Thoracic aorta (tissue), 2 donors: ENCODE measurements at places on chromosomes 13 and 19. TPM values are rescaled to one million over a fixed set of nuclear protein-coding genes. Genes with fewer than 3 reads are reported as not detected.

Gene TMPRSS9
- total RNA-seq: 0.54 TPM

Gene KL
- 1.9 TPM for total RNA-seq

Gene AZU1
- total RNA-seq: not detected

Gene ENOX1
- total RNA-seq: 0.41 TPM

Gene SIGLEC10
- total RNA-seq: 13.3 TPM

Gene PRTN3
- total RNA-seq: not detected

- no peak for DNase-seq
Observed at GRCh38 chr19:543910-544608, at the start of gene GZMM. TSS of gene GZMM (plus strand) at chr19:544053. CDS start at chr19:544072, 19 bp downstream.

DNA sequence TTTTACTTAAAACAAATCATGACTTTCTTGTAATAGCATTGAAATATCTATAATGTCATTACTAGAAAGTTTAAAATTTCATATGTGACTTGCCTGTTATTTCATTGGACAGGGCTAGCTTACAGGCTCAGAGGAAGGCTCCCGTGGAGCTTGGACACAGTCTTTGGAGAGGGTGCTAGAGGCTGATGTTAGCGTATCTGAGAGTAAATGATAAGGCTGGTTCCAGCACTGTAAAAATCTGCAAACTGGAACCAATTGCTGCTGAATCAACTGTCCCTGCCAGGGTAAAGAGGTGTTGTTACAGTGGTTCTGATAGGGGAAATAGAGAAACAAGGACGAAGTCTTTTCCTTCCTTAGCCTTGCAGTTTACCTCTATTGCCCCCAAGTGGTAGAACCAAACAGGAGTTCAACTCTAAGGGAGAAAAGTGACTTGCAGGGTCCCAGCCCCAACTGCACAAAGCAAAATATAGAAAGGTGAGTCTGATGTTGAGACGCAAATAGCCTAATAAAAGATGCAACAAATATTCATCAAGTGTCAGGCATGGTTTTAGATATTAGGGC, 901.7 kb downstream of the DIAPH3 start:
- DNase-seq: no peak

GRCh38 chr13:93899981-93900380, 579.5 kb downstream of the DCT start:
- DNase-seq: no peak

DNA sequence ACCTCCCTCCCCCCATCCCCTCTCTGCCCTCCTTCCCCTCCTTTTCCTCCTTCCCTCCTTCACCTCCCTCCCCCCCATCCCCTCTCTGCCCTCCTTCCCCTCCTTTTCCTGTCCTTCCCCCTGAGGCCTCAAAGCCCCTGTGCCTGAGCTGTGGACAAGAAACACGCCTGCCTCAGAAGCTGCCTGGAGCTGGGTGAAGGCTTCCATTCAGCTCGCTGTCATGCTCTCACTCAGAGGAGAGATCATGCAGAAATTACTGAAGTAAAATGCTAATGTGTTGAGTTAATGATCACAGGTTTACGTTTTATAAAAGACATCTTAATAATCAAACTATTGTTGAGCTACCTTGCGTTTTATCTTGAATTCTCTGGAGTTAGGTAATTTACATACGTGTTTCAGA, 114.5 kb downstream of the ATP11A start:
- DNase-seq: no peak

- DNase-seq: no peak
Observed at GRCh38 chr19:32902448-32902847, 32.9 kb upstream of the SLC7A9 start.

DNA sequence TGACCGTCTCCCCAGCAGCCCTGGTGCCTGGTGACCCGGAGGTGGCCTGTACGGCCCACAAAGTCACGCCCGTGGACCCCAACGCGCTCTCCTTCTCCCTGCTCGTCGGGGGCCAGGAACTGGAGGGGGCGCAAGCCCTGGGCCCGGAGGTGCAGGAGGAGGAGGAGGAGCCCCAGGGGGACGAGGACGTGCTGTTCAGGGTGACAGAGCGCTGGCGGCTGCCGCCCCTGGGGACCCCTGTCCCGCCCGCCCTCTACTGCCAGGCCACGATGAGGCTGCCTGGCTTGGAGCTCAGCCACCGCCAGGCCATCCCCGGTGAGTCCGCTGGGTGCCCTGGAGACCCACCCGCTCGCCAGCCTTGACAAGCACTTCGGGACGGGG, 2.2 kb downstream of the MADCAM1 start:
- DNase-seq: no peak

DNA sequence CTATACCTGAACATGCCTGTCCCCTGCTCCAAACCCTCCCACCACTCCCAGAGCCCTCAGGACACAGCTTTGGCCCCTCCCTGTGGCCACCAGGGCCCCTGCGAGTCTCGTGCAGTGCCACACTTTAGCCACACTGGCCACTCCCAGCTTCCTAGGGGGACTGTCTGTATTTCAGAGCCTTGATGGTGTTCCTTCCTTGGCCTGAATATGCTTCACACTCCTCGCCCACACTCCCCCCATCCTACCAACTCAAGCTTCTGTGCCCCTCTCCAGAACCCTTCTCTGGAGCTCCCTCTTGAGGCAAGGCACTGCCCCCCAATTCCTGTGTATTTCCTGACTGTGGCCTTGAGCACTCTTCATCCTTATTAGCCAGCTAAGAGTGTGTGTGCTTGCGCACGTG, 80.2 kb downstream of the DPF1 start:
- DNase-seq: no peak

DNA sequence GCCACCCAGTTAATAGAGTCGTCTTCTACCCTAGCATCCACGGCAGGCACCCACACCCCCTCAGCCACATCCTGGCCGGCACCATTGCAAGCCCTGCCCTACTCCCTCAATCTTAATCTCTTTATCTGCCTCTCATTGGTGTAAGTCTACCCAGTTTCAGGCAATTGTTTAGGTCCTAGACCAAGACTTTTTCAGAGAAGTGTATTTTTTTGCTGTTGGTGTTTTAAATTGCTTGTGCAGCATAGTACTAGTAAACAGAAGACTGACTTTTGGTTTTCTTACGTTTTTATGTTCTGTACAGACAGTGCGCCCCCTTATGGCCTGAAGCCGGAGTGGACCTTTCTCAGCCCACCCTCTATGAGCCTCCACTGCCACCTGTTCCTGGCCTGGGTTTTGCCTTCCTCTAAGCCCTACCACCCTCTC, 2.3 kb upstream of the LCP1 start:
- no peak for DNase-seq

- no peak for DNase-seq
Observed at GRCh38 chr13:110314516-110315245, 7.6 kb downstream of the COL4A2 start.

DNA sequence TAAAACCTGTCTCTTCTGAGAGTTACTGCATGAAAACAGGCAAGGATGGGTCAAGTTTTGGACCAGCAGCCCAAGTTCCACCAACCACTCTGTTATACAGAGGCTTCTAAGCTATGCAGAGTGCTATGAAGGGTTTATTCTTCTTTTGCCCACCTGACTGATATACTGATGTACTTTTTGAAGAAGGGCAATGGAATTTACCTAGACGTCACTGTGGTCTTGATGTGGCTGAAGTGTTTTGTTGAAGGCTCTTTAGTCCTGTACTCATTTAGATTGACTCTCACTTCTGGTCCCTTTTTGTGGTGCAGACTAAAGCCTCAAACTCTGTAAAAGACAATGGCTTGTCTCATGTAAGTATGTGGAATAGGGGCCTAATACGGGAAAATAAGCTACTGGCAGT, 92.0 kb downstream of the DGKH start:
- no peak for DNase-seq

DNA sequence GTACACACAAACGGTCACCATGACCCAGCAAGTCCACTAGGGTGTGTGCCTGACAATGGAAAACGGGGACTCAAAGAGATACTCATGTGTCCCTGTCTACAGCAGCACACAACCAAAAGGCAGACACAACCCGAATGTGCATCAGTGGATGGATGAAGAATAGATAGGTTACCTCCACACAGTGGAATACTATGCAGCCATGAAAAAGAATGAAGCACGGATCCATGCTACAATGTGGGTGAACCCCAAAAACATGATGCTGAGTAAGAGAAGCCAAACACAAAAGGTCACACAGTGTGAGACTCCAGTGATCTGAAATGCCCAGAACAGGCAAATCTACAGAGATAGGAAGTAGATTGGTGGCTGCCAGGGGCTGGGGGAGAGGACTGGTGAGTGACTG, 9.0 kb downstream of the CERS1 start:
- DNase-seq: no peak

GRCh38 chr19:13574933-13575332, 68.7 kb upstream of the CACNA1A start:
- DNase-seq: no peak

- no peak for DNase-seq
Observed at GRCh38 chr19:40642757-40643305, 41.7 kb downstream of the LTBP4 start.

DNA sequence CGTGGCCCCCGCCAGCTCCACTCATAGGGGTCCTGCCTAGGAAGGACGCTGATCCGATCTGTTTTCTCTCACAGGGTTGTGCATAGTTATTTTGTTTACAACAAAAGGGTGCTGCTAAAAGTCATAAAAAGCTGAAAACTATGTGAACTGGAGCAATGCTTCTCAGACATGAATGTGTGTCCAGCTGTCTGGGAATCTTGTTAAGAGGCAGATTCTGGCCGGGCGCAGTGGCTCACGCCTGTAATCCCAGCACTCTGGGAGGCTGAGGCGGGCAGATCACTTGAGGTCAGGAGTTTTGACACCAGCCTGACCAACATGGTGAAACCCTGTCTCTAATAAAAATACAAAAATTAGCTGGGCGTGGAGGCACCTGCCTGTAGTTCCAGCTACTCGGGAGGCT, 8.6 kb downstream of the LRRC4B start:
- no peak for DNase-seq
